Activated naive CD4-positive, alpha-beta T cell treated with anti-CD3 and anti-CD28 coated beads, Interleukin-2, amount 10 ng/mL, durations not matched to agents 7 days and 5 days (primary cell): ENCODE measurements at places on chromosomes 1 and 21.

- DNase-seq: no peak
Observed at GRCh38 chr1:168320800-168321450, 40.2 kb downstream of the TBX19 start.

DNA sequence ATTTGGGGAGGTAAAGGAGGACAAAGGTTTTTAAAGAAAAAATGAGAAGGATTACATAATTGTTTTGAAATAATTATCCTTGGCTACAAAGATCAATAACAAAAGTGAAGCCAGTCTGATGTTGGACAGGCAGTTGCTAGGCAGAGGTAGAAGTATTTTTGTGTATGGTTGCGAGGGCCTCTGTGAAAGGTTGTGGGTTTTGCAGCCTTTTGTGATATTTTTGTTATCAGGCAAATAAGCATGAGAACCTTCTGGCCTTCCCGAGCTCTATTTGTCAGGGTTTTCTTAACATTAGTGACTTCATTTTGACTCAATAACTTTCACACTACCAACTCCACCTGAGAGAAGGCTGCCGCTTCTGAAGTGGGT is 39.2 kb downstream of the CAPN9 start:
- DNase-seq: no peak

DNA sequence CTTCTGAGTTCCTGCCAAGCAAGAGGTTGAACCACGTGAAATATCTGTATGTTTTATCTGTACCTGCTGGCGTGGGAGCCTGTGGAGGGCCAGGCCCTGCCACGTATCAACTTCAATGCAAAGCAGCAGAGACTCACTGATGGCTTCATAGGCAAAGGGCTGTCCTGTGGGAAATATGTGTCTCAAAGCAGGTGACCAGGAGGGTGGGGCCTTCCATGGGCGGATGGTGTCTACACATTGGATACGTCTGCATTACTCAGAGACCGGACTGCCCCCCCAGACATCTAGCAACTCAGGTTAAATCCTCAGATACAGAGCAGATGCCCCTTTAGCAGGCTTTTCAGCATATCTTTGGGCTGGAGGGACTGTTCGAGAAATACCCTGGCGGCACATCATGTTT is 210.8 kb upstream of the C1orf174 start:
- DNase-seq: peak; percentile 3

- DNase-seq: peak; percentile 37
Observed at GRCh38 chr1:221708987-221709386, 32.9 kb downstream of the DUSP10 start.

DNA sequence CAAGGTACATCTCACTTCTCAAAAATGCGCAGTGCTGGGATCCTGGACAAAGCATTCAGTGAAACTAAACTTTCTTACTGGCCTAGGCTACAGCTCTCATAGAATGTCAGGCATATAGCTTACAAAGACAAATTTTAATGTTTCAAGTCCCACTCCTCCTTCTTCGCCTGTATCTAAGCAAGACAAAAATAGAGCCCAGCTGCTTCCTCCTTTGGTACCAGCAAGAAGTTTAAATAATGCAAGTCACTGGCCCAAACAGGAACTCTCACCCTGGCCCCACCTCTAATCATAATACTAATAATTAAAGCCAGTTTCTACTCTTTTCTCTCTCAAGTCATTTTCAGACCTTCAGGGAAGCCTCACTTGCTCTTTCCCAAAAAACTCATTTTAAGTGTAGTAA is 1267.9 kb downstream of the MRPL39 start:
- DNase-seq: no peak

DNA sequence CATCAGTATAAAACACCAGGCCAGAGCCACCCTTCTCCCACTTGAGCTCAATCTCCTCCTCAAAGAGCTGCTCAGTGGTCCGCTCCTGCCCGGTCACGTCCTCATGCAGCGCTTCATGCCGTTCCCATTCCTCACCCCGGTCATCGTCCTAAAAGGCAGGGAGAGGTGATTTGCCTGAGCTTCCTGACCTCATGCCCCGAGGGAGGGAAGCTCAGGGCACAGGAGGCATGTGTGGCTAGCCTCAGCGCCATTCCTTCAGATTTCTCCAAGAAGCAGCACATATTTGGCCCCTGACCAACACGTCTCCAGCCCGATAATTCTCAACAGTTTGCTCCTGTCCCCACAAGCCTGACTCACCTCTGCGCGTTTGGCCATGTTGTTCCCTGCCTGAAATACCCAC is 4.2 kb upstream of the GPN2 start:
- no peak for DNase-seq

DNA sequence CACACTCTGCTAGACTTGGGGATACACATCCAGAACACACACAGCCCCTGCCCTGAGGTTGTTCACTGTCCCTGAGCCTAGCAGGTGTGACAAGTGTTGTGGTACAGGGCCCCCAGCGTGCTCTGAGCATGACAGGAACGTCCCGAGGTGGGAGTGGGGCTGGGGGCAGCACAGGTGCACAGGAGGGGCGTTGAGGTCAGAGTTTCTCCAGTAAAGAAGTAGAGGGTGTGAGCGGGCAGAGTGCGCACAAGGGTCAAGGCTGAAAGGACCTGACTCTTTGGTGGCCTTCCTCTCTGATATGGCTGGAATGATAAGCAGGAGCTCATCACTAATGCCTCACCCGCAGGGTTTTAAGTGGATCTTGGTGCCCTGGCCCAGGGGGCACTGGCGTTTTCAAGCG is 1.3 kb upstream of the FALEC start:
- DNase-seq: no peak

- no peak for DNase-seq
Observed at GRCh38 chr1:36554323-36554628, 71.6 kb upstream of the CSF3R start.

GRCh38 chr1:201026234-201026633 is 2.7 kb upstream of the KIF21B start:
- no peak for DNase-seq

GRCh38 chr1:236471653-236472052 is 52.1 kb upstream of the LGALS8 start:
- DNase-seq: no peak

- no peak for DNase-seq
Observed at GRCh38 chr1:8854240-8854639, 24.2 kb downstream of the ENO1 start.

GRCh38 chr21:42737951-42738590 is 84.7 kb downstream of the PDE9A start:
- peak; percentile 28 for DNase-seq

GRCh38 chr1:201140235-201140940 is 13.4 kb upstream of the ASCL5 start:
- no peak for DNase-seq

DNA sequence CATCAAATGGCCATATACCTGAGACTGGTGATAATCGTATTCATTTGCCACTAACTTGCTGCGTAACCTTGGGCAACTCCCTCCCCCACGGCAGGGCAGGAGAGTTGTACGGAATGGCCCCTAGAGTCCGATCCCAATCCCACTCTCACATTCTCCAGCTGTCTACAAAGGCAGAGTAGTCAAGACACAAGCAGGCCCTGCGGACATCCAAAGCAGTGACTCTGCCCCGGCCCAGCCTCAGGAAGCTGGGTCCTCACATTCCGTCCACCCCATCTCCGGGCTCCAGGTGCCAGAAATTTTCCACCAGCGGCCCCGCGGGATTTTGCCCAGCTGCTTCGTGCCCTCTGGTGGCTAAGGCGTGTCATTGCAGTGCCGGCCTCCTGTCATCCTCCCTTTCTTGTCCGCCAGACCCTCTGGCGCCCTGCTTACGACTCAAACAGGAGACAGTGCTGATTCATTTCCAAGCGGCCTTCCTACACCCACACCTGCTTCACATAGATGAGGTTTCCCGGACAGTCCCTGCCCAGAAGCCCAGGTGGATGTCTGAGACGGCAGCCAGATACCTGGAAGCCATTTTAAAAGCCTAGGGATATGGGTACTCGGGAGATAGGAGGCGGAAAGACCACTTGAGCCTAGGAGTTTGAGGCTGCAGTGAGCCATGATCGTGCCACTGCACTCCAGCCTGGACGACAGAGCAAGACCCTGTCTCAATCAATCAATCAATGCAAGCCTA is 2.9 kb upstream of the S100A2 start:
- DNase-seq: peak; percentile 88

DNA sequence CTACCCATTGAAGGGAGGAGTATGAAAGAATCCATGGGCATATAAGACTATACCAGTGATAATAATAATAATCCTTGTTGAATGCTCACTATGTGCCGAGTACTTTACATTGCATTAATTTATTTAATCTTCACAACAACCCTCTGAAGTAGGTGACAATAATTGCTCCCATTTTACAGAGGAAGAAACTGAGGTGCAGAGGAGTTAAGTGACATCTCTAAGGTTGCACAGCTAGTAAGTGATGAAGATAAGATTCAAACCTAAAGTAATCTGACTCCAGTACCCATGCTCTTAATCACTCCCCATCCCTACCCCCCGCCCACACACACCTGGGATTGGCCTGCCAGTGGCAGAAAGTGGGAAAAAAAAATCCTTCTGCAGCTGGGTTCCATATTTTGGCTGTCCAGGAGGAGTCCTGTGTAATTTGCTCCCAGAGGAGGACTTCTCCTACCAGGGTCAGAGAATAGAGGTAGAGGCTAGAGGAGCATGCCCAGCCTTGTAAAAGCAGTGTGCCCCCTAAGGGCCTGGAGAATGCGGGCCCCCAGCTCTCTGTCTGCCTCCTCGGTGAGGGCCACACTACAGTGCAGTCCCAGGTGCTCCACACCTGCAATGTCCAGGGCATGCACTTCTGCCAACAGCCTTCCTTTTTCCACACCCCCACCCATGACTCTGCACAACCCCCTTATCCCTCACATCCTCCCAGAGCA is 57.8 kb downstream of the TMEM53 start:
- no peak for DNase-seq

- peak; percentile 88 for DNase-seq
Observed at GRCh38 chr1:26853156-26853555, 9.8 kb upstream of the SFN start.

DNA sequence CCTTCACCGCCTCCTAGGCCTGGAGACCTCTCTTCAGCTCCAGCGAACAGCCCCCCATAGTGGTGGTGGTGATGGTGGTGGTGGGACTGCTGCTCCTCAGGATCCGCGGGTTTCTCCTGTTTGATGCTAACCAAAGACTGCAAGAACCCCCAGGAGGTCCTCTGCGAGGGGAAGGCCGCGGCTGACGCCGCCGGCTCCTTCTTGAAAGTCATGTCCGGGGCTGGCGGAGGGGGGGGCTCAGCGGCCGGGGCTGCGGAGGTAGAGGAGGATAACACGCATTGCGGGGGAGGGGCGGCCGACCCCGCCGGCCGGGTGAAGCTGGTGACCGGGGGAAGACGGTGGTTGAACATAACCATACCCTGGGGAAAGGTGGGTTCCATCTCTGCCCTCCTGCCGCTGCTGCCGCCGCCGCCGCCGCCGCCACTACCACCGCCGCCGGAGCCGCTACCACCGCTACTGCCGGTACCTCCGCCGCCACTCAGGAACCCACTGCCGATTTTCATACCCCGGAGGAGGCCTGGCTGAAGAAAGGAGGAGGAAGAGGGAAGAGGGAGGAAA is 554 bp downstream of the ZNF281 start:
- peak; percentile 60 for DNase-seq

DNA sequence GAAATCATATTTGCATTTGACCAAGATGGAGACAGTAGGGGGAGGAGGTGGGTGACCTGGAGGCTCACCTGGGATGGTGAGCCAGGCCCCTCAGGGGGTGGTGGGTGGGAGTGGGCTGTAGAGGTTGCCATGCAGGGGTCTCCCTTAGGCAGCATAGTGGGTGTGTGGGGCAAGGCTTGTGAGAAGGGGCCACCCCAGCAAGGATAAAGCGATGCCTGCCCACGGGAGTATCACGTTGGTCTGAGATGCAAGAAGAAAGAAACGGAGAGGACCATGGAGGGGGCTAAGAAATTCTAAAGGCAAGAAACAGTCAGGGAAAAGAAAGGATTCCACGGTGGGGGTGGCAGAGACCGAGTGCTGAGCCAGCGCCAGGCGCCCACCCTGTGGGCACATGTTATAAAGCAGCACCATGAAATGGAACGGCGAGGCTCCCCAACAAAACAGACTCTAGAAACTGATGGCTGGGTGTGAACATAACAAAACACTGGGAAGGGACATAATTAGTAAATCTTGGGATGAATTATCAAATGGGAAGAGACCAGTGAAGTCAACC is 11.7 kb upstream of the C2CD2 start:
- no peak for DNase-seq

DNA sequence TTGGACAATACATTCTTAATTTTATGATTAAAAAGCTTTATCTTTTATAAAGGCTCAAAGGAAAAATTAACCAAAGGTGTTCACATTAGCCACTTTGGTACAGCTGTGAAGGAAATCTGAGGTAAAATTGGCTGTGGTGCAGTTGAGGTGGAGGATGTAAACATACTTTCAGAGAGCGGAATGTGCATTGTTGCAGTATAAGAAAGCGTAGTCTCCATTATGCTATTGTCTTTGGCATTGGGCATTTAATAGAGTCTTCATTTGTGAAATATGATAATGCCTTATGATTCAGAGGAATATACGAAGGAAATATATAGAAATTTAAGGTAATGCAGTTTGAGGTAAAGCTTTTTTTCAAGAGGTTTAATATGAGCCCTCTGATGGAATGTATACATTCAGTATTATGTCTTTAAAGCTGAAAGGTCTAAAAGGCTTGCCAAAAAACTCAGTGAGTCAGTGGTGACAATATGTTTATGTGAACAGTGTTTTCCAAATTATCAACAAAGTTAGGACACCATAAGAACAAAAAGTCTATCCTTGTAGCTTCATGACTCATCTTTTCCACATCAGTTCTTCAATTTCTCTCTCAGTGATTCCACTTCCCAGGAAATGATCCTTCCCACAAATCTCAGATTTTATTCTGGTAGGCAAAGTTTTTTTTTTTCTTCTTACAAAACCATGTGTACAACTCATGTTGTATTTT is 26.9 kb upstream of the DDR2 start:
- no peak for DNase-seq

DNA sequence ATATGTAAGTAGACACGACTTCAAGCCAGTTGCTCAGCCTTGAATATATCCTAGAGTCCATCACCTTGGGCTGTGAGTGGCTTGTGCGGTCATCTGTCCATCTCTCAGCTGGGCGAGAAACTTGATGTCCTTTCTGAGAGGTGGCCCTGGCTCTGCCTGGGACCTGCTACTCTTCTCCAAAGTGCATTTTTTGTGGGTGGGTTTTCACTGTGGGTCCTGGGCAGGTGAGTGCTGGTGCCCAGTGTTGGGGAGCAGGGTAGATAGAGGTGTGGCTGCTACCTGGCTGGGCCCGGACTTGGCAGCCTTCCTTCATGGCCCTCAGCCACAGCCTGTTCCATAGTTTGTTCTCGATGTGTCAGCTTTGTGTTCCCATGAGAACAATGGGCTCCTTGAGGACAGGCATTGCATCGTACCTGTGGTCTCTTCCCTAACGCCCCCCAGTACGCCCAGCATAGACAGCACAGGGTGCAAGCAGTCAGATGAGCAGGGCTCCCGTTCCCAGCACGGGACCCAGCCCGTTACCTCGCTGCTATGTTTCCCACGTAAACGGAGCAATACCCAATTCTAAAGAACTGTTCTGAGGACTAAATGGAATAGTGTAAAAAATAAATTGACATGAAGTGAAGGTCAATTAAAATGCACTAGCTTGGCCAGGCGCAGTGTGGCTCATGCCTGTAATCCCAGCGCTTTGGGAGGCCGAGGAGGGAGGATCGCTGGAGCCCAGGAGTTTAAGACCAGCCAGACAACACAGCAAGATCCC is 877 bp upstream of the SLX9 start:
- no peak for DNase-seq
